M059J (cell line): ENCODE measurements at places on chromosomes 3 and 15. TPM values are rescaled to one million over a fixed set of nuclear protein-coding genes. Genes with fewer than 3 reads are reported as not detected.

Gene EPHA6
- not detected in 2 replicates for total RNA-seq

Gene CLRN1
- total RNA-seq: not detected in 2 replicates

Gene MCTP2
- 0.30 and 0.91 TPM in 2 replicates for total RNA-seq

Gene CEP19
- total RNA-seq: 9.0 and 11.2 TPM in 2 replicates

Gene RASGRP1
- 0.22 and 0.52 TPM in 2 replicates for total RNA-seq

Gene PLA2G4D
- 0.10 and 0.52 TPM in 2 replicates for total RNA-seq

Gene GPX1
- 169 and 207 TPM in 2 replicates for total RNA-seq

Gene ACKR2
- 0.02 TPM in 1 of 2 replicates, not detected in the other for total RNA-seq

Gene PDHB
- total RNA-seq: 172 and 254 TPM in 2 replicates

Gene GRK7
- not detected in 2 replicates for total RNA-seq

Gene ZKSCAN7
- total RNA-seq: 1.2 and 1.9 TPM in 2 replicates

Gene SPINK8
- not detected in 2 replicates for total RNA-seq

Gene OCA2
- total RNA-seq: not detected in 2 replicates

Gene TGM4
- not detected in 2 replicates for total RNA-seq

Gene SLC7A14
- total RNA-seq: 2.8 and 2.9 TPM in 2 replicates

Gene GOLGA8K
- not detected in 2 replicates for total RNA-seq

Gene CCR3
- total RNA-seq: 0.20 TPM in 1 of 2 replicates, not detected in the other

Gene THSD4
- total RNA-seq: 5.3 and 9.9 TPM in 2 replicates

Gene C3orf38
- total RNA-seq: 15.2 and 21.1 TPM in 2 replicates

Gene PLA2G4E
- total RNA-seq: not detected in 2 replicates

Gene KY
- 0.66 and 0.76 TPM in 2 replicates for total RNA-seq

Gene RPP14
- 12.2 and 14.6 TPM in 2 replicates for total RNA-seq

Gene RASL12
- not detected in 2 replicates for total RNA-seq

Gene FANCD2
- 12.2 and 16.0 TPM in 2 replicates for total RNA-seq

Gene HRH1
- 13.9 and 21.8 TPM in 2 replicates for total RNA-seq

Gene ITIH1
- not detected in 2 replicates for total RNA-seq

Gene C3orf33
- total RNA-seq: 1.5 and 1.7 TPM in 2 replicates

Gene PLSCR2
- total RNA-seq: not detected in 2 replicates

Gene IL17RC
- 26.4 and 29.5 TPM in 2 replicates for total RNA-seq

Gene ZNF80
- total RNA-seq: not detected in 2 replicates

Gene WDR93
- total RNA-seq: 0.25 TPM in 1 of 2 replicates, not detected in the other

Gene CLDN11
- total RNA-seq: 39.0 and 39.7 TPM in 2 replicates

Gene ZNF445
- total RNA-seq: 2.9 and 5.7 TPM in 2 replicates

Gene UCN2
- total RNA-seq: 0.17 and 2.7 TPM in 2 replicates

Gene RBP2
- not detected in 2 replicates for total RNA-seq

Gene KLHL6
- total RNA-seq: not detected in 2 replicates

Gene RARB
- total RNA-seq: 37.1 and 40.2 TPM in 2 replicates

Gene GUCA1C
- total RNA-seq: 0.39 TPM in 1 of 2 replicates, not detected in the other
